Non-pigmented ciliary epithelial cell (primary cell): ENCODE measurements at places on chromosomes 1 and 21.

- no peak for DNase-seq
Observed at GRCh38 chr1:200304171-200304570, 105.7 kb downstream of the ZNF281 start.

- no peak for DNase-seq
Observed at GRCh38 chr1:31805318-31805717, 10.5 kb downstream of the SPOCD1 start.

GRCh38 chr21:42760361-42760950 is 107.0 kb downstream of the PDE9A start:
- no peak for DNase-seq

DNA sequence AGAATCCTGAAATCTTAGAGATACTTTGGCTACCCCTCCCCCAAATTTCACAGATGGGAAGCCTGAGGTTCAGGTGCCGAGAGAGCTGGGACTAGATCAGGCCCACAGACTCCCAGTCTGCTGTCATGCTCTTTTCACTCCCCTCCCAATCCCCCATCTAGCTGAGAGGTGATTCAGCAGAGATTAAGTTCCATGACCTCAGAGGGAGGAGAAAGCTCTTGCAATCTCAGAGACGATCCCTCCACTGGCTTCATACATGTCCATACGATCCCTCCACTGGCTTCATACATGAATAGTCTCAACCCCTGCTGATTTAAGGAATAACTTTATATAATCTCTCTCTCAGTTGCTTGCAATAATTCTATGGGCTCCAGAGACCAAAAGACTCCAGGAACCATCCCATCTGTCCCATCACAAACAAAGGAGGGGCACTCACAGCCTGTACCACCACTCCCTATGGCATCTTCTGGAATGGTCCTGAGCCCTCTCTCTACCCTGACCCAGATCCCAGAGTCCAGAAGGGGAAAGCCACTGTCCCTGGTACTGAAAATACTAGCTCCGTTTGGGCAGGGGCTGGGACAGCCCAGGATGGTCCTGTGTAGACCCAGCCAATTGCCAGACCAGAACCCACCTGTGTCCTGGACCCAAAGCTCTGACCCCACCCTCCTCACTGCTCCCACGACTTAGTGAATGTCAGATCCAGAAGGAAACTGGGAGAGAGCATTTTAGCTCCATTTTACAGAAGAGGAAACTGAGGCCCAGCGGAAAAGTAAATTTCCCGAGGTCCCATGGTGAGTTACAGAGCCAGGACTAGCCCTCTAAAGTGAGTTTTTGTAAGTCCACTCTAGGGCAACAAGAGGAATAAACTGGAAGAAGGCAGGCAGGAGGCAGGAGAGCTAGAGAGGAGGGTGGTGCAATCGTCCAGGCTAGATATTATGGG is 27.1 kb downstream of the RIMS3 start:
- DNase-seq, result no peak
